Prostate gland (tissue), 2 donors: ENCODE measurements at places on chromosomes 7 and 10.

GRCh38 chr10:76309070-76309469, 877.6 kb downstream of the LRMDA start:
- no peak overlapping the region for H3K4me3 ChIP-seq
- no peak for DNase-seq
- H3K27ac ChIP-seq: no peak overlapping the region
- H3K27me3 ChIP-seq: no peaks in the 10 kb centered on the region
- H3K4me1 ChIP-seq: no peaks in the 10 kb centered on the region
- no peaks in the 10 kb centered on the region for H3K36me3 ChIP-seq

DNA sequence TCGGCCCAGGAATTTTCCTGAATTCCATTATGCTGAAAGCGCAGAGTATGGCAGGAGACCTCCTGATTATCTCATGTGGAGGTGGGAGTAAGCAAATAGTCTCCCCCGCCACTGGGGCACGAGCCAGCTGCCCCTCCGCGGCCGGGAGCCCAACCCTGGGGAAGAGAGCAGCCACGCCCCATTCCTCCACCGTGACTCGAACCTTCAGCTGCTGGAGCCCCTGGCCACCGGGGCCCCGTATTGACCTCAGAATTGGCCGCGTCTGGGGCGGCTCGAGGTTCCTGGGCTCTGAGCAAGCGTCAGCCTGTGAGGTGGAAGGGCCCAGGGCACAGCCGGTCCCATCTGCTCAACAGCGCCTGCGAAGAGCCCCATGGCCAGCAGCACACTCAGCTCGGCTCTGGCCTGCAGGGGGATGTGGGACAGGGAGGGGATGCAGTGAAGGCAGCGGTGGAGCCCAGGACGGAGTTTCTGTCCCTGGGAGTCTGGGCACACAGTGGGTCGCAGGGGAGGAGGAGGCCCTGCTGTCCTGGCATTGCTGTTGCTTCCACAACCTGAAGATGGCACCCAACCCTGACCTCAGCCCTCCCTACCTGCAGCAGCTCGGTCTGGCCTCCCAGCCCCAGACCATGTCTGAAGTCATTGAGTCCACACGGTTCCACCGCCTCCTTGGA, 97.8 kb downstream of the CHST15 start:
- H3K4me1 ChIP-seq: no peaks in the 10 kb centered on the region
- no peak overlapping the region for H3K27ac ChIP-seq
- DNase-seq: no peak
- H3K36me3 ChIP-seq: no peaks in the 10 kb centered on the region

DNA sequence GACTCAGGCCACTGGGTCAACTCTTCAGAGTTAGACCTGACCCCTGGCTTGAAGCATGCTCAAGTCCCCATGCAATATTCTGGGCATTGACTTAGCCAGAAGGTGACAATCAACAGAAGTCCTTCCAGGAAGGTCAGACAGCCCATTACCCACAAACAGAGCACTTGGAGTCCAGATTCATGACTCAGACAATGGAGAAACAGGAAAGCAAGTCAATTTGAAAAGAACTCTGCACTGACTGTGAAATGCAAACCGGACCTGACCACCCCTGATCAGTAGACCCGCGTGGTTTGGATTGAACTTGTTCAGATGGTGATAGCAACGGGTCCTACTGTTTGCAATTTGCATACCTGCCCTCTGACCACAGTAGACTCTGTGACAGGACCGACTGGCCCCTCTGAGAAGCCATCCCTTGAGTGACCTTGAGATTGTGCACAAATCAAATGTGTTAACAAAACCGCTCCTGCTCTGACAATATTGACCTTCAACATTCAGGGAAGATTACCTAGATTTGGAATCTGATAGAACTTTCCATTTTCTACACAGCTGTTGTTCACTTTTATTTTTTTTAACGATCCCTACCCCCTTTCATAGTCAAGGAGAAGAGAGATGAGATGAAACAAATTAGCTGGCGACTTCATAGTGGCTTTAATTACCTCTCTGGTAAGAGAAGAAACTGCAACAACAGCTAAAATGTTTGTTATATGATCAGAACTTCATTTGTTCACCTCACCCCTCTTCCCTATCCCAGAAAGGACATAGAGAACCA, 138.7 kb downstream of the NRP1 start:
- no peaks in the 10 kb centered on the region for H3K36me3 ChIP-seq
- no peak overlapping the region for H3K4me3 ChIP-seq
- DNase-seq: no peak

DNA sequence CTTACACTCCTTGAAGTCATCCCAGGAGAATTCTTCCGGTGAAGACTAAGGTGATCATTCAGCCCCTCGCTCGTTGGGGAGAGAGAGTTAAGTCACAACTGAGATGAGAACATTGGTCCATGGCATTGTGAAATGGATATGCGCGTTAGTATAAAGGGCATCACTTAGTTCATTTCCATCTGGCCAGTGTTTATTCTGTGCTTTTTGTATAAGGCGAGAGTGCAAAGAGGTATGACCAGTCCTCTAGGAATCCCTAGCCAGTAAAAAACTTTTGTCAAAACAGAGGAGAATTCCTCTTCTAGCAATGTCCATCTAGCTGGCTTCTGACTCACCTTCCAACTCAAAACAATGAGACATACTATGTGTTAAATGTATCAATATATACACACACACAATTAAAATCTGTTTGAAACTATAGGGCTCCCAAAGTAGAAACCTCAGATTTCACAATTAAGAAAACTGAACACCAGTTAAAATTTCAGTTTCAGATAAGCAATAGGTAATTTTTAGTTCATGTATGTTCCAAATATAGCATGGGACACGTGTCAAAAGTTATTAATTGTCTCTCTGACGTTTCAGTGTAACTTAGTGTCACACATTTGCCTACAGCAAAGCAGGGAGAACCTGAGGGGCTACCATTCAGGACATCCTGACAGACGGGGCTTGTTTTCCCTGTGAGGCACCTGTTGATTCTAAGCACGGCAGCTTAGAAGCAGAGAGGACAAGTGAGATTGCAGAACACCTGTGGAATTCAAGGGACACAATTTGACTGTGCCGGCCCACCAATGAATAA, 158.9 kb downstream of the KLF6 start:
- no peaks in the 10 kb centered on the region for H3K36me3 ChIP-seq
- no peak for DNase-seq
- no peaks in the 10 kb centered on the region for H3K4me1 ChIP-seq
- H3K27me3 ChIP-seq: no peaks in the 10 kb centered on the region
- H3K4me3 ChIP-seq: no peak overlapping the region

GRCh38 chr7:131370523-131370968, 42.9 kb downstream of the MKLN1 start:
- peaks cover 5% of the 10 kb centered on the region for H3K4me1 ChIP-seq
- no peak overlapping the region for H3K4me3 ChIP-seq
- no peak for DNase-seq

DNA sequence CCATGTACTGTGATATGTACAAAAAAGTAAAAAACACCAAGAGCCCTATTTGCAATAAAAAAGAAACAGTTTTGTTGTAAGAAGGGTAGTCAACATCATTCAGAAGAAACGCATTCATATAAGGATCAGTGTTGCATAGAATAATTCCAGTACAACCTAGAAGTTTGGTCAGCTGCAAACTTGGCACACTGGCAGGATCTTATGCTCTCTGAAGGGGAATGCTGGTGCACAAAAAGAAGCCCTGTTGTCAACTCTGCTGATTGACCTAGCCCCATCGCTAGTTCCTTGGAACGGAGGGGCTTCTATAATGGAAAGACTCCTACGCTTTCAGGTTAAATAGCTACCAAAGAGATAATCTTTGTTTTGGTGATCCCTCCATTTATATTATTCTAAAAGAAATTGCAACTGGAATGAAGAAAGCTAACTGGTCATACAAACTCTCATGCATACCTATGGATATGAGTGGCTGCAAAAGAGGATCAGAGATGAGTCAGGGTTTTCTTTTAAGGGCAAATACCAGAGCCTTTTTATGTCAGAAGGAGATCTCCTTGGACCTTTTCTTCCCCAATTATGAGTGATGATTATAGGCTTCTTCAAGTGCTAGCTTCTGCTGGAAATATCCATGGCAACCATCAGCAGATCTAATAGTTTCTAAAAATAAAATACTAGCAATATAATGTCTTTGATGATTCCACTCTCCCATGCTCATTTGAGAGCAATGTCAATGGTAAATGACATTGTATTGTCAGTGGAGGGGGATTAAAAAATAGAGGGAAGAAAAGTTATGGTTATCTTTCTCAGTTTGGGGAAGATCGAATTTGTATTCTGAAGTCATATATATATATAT, 312.4 kb upstream of the CACNA2D1 start:
- no peak overlapping the region for H3K4me3 ChIP-seq
- no peaks in the 10 kb centered on the region for H3K27me3 ChIP-seq
- no peaks in the 10 kb centered on the region for H3K36me3 ChIP-seq

- no peaks in the 10 kb centered on the region for H3K27me3 ChIP-seq
- DNase-seq: no peak
- peaks cover 6% of the 10 kb centered on the region for H3K4me1 ChIP-seq
- H3K27ac ChIP-seq: no peak overlapping the region
Observed at GRCh38 chr7:27128034-27128433, 2.5 kb downstream of the HOXA4 start.

DNA sequence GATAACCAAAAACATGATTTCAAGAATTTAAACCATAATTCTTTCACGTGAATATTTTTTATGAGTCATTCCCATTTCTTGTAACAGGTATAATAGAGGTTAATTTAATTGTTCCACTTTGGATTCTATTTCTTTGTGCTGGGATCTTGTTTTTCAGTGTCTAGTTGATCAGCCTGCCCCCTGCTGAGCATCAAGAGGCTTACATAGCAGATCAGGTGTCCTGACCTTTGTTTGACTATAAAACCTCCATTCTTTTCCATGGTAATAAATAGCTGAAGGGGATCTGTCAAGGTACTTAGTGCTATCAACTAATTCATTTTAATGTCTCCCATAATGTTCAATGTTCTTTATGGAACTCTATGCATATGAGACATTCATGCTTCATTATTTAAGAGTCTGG, 4.9 kb downstream of the COL17A1 start:
- H3K27ac ChIP-seq: no peak overlapping the region
- H3K27me3 ChIP-seq: no peaks in the 10 kb centered on the region
- DNase-seq: no peak
- no peaks in the 10 kb centered on the region for H3K4me1 ChIP-seq
- no peak overlapping the region for H3K4me3 ChIP-seq
- no peaks in the 10 kb centered on the region for H3K36me3 ChIP-seq

- no peak for DNase-seq
- H3K4me3 ChIP-seq: no peak overlapping the region
- H3K4me1 ChIP-seq: no peaks in the 10 kb centered on the region
- H3K36me3 ChIP-seq: no peaks in the 10 kb centered on the region
- H3K27me3 ChIP-seq: no peaks in the 10 kb centered on the region
Observed at GRCh38 chr10:122407375-122408125, 33.0 kb downstream of the PLEKHA1 start.

DNA sequence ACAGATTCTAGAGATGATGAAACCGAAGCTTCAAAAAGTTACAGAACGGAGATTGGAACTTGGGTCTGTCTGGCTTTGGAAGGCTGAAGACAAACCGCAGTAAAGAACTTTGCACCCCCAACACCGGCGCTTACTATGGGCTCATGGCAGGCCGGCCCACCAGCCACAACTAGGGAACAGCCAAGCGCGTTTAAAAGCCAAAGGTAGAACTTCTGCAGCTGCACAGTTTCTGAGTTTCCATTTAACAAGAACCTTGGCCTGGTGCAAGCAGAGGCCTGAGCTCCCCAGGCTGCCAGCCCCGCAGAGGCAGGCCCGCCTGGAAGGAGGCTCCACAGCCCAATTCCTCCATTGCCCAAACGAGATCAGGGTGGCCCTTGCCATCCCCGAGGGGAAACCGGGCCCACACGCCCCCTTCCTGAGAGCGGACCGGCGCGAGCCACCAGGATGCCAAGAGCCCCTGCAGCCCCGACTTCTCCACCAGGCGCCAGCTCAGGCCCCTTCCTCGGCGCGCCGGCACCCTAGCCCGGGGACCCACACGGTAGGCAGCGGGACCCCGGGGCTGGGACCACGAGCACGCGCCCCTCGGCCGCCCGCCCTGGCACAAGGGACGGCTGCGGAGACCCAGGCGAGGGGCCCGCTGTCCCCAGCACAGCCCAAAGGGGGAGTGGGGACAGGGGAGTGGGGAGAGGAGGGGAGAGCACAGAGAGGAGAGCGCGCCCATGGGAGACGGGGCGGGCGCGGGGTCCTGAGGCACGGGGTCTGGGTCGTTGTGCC, 566 bp downstream of the MAD1L1 start:
- no peaks in the 10 kb centered on the region for H3K36me3 ChIP-seq
- no peaks in the 10 kb centered on the region for H3K4me1 ChIP-seq
- peak overlapping the region; percentile 94 for H3K4me3 ChIP-seq
- DNase-seq: no peak
- H3K27me3 ChIP-seq: no peaks in the 10 kb centered on the region
- H3K27ac ChIP-seq: peak overlapping the region; percentile 51

DNA sequence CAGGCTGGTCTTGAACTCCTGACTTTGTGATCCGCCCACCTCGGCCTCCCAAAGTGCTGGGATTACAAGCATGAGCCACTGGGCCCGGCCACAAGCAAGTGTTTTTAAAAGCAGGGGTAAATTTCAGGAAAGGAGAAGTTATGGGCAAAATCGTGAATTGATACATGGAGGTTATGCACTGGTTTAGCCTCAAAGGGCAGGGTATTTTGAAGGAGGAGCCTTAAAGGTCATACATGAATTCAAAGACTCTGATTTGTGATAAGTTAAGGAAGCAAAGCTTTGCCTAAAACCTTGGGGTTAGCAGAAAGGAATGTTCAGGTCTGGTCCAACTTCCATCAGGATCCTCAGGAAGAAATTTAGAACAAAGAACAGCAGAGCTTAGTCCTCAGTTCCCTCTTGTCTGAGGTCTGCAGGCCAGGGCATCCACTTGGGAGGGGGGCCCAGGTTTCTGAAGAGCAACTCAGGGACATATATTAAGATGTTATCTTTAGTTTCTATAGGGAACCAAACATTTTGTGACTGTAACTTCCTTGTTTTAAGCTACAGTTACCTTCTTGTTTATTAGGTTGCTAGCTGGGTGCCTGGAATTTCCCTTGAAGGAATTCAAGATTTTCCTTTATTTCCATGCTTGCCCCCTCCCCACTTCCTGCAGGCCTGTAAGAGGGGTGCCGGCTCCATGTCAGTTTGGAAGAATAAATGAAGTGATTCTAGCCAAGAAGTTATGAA, 2.8 kb upstream of the REPIN1 start:
- peaks cover 11% of the 10 kb centered on the region for H3K4me1 ChIP-seq
- no peak overlapping the region for H3K27ac ChIP-seq
- H3K27me3 ChIP-seq: no peaks in the 10 kb centered on the region
- DNase-seq: no peak

DNA sequence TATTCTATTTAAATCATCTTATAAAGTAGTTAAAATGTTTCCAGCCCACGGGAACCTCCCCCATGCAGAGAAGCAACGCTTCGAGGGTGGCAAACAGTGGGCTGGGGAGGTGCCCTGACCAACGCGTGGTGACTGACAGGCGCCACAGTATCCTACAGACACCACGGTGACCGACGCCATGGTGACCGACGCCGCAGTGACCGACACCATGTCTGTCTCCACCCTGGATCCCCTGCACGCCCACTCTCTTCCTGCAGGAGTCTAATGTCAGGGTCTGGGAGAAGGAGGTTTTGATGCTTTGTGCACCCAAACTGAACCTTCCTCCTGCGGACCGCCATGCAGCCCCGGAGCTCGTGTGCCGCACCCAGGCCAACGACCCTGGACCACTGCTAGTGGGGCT, 464.4 kb downstream of the PTPRN2 start:
- no peaks in the 10 kb centered on the region for H3K4me1 ChIP-seq
- DNase-seq: no peak
- H3K36me3 ChIP-seq: no peaks in the 10 kb centered on the region
- H3K4me3 ChIP-seq: no peak overlapping the region
- no peak overlapping the region for H3K27ac ChIP-seq

GRCh38 chr10:119120413-119120867, 16.5 kb downstream of the DENND10 start:
- H3K27ac ChIP-seq: no peak overlapping the region
- H3K4me3 ChIP-seq: no peak overlapping the region
- H3K27me3 ChIP-seq: no peaks in the 10 kb centered on the region
- DNase-seq: no peak
